ENCODE measurements at places on chromosomes 1 and 21.

GRCh38 chr1:181386340-181386739 is 97.0 kb upstream of the CACNA1E start:
- H3K27ac ChIP-seq, result no peak overlapping the region
- H3K27me3 ChIP-seq, result peaks cover 5% of the 10 kb centered on the region
- no peak overlapping the region for H3K4me3 ChIP-seq

DNA sequence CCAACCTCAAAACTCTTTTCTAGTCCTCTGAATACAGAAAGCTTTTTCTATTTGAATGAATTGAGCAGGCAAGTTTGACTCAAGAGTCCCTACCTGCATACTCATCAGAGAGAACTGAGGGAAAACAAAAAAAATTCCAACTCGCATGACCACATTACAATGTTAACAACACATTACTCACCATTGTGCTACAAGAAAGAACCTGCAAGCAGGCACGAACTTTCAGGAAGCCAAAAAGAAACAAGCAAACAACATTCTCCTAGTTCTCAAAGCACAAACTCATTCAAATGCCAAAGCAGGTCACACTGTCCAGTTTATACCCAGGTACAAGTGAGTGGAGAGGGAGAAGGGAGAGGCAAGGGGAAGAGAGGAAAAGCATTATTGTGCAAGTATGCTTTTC is 14.6 kb downstream of the OTUD7B start:
- no peak overlapping the region for H3K27ac ChIP-seq
- no peak for DNase-seq
- H3K36me3 ChIP-seq, result peaks cover 27% of the 10 kb centered on the region
- no peak overlapping the region for H3K4me3 ChIP-seq

DNA sequence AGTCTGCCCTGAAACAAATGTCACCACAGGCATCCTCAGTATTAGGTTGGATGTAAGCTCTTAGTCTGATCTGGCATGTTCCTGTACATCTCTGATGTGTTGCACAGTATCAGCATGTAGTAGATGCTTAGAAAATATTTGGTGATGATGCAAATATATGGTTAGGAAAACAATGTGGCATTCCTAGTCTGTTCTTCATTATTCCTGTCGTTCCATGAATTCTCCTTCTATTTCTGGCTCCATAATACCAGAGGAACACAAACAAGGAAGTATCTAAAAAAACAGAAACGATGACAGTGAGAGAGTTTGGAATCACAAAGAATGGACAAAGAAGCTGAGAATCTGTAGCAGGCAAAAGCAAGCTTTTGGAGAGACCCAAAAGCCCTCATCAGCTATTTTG is 236.6 kb downstream of the HHAT start:
- H3K4me3 ChIP-seq, result no peak overlapping the region
- H3K4me1 ChIP-seq, result no peaks in the 10 kb centered on the region
- no peak for DNase-seq
- H3K36me3 ChIP-seq, result no peaks in the 10 kb centered on the region

DNA sequence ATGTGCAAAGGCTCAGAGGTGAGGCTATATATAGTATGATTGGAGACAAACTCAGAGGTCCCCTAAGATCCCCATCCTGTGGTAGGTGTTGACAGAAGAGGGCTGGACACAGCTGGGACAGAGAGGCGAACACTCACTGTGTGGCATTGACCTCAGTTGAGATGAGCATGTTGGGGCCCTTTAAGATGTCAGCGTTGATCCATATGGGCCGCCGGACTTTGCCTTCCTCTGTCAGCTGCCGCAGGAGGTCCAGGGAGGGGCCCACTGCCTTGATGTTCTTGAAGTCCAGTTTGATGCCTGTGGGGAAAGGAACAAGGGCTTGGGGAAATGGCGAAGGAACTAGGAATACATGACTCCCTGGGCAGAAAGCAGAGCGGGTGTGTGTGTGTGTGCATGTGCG is 8.8 kb downstream of the FAM151A start:
- DNase-seq, result no peak
- no peaks in the 10 kb centered on the region for H3K4me1 ChIP-seq
- no peak overlapping the region for H3K27ac ChIP-seq
- peaks cover 5% of the 10 kb centered on the region for H3K27me3 ChIP-seq
- H3K4me3 ChIP-seq, result no peak overlapping the region
- H3K36me3 ChIP-seq, result no peaks in the 10 kb centered on the region

GRCh38 chr1:232308616-232309015 is 321.3 kb downstream of the SIPA1L2 start:
- no peaks in the 10 kb centered on the region for H3K27me3 ChIP-seq
- H3K4me3 ChIP-seq, result no peak overlapping the region
- H3K4me1 ChIP-seq, result no peaks in the 10 kb centered on the region
- H3K36me3 ChIP-seq, result no peaks in the 10 kb centered on the region
- no peak for DNase-seq
- no peak overlapping the region for H3K27ac ChIP-seq

- peaks cover 3% of the 10 kb centered on the region for H3K36me3 ChIP-seq
- no peak for DNase-seq
- peaks cover 7% of the 10 kb centered on the region for H3K4me1 ChIP-seq
- no peak overlapping the region for H3K27ac ChIP-seq
- no peaks in the 10 kb centered on the region for H3K27me3 ChIP-seq
- no peak overlapping the region for H3K4me3 ChIP-seq
These were observed 69.6 kb downstream of the LHX4 start for GRCh38 chr1:180299479-180300221.

- no peak for DNase-seq
- no peaks in the 10 kb centered on the region for H3K36me3 ChIP-seq
- no peaks in the 10 kb centered on the region for H3K4me1 ChIP-seq
- no peak overlapping the region for H3K4me3 ChIP-seq
- no peak overlapping the region for H3K27ac ChIP-seq
These were observed 268.1 kb downstream of the DNM3 start for GRCh38 chr1:172109359-172109758.

GRCh38 chr1:193338194-193338593 is 151.8 kb upstream of the B3GALT2 start:
- H3K27me3 ChIP-seq, result no peaks in the 10 kb centered on the region
- H3K36me3 ChIP-seq, result peaks cover 5% of the 10 kb centered on the region
- H3K27ac ChIP-seq, result no peak overlapping the region
- peaks cover 6% of the 10 kb centered on the region for H3K4me1 ChIP-seq
- no peak overlapping the region for H3K4me3 ChIP-seq
- no peak for DNase-seq

DNA sequence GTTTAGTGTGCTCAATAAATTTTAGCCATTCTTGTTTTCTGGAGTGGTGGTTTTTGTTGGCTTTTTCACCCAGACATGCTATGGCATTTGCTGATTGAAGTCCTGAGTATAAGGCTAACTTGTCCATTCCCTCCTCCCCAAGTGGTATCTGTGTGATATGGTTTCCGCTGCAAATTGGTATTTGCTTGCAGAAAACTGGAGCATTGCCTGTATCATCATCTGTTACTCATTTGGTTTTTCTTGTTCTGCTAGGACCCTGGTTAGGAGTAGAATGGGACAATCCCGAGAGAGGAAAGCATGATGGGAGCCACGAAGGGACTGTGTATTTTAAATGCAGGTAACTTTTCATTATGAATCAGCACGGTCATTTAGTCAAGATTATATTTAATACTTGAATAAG is 34.0 kb downstream of the TBCE start:
- H3K27ac ChIP-seq, result no peak overlapping the region
- H3K4me3 ChIP-seq, result no peak overlapping the region
- DNase-seq, result no peak
- H3K4me1 ChIP-seq, result no peaks in the 10 kb centered on the region

DNA sequence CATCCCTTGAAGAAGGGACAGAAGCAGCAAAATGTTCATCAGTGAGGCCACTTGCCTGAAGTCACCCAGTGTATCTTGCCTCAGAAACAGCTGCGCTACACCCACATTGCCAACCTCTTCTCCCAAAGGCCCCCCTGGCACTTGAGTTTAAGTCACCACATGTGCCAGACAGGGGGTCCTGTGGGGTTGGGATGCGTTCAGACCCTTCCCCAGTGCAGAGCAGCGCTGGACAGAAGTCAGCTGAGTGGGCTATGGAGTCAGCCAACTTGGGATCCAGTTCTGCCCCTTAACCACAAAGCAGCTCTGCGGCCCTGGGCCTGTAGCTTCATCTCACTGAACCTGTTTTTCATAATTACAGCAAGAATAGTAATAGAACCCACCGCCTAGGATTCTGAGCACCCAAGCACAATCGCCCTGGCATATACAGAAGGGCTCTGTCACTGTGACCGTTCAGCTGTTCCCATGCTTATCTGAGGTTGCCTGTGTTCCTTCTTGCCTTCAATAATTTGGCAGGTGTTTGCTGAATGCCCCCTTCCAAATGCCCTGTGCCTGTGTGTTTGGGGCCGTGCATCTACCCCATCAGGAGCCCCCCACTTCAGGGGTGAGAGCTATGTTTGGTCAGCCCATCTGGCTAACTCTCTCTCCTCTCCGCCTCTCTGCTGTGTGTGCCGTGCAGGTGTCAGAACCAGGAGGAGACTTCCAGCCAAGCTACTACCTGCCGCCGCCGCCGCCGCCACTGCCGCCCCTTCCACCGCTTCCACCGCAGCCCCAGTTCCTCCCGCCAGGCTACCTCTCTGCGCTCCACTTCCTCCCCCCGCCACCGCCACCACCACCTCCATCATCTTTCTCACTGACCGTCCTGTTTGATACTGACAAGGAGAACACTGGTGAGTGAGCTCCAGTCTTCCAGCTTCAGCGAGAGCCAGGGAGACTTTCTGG is 5.0 kb downstream of the DMRTB1 start:
- no peak for DNase-seq
- no peaks in the 10 kb centered on the region for H3K27me3 ChIP-seq
- no peak overlapping the region for H3K4me3 ChIP-seq
- no peak overlapping the region for H3K27ac ChIP-seq

DNA sequence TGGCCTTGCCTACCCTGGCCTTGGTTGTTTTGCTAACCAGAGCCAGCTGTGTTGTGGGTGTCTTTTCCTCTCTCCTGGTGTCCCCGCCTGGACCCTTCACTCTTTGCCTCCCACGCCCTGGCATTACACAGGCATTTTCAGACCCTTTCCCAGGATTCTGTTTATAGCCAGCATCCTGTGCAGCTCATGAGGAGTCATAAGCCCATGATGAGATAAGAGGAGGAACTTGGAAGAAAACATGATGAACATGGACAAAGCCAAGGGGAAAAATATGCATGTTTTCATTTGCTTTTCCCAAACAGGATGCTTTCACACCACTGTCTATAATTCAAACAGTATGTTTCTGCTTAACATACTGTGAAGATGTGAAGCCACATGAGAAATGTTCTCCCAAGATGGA is 18.7 kb upstream of the WARS2 start:
- no peaks in the 10 kb centered on the region for H3K4me1 ChIP-seq
- H3K4me3 ChIP-seq, result no peak overlapping the region
- peaks cover 57% of the 10 kb centered on the region for H3K36me3 ChIP-seq
- H3K27me3 ChIP-seq, result no peaks in the 10 kb centered on the region

GRCh38 chr1:27648602-27649305 is 13.8 kb upstream of the FGR start:
- H3K4me3 ChIP-seq, result no peak overlapping the region
- no peaks in the 10 kb centered on the region for H3K36me3 ChIP-seq
- H3K27ac ChIP-seq, result no peak overlapping the region
- no peaks in the 10 kb centered on the region for H3K27me3 ChIP-seq
- H3K4me1 ChIP-seq, result peaks cover 14% of the 10 kb centered on the region

DNA sequence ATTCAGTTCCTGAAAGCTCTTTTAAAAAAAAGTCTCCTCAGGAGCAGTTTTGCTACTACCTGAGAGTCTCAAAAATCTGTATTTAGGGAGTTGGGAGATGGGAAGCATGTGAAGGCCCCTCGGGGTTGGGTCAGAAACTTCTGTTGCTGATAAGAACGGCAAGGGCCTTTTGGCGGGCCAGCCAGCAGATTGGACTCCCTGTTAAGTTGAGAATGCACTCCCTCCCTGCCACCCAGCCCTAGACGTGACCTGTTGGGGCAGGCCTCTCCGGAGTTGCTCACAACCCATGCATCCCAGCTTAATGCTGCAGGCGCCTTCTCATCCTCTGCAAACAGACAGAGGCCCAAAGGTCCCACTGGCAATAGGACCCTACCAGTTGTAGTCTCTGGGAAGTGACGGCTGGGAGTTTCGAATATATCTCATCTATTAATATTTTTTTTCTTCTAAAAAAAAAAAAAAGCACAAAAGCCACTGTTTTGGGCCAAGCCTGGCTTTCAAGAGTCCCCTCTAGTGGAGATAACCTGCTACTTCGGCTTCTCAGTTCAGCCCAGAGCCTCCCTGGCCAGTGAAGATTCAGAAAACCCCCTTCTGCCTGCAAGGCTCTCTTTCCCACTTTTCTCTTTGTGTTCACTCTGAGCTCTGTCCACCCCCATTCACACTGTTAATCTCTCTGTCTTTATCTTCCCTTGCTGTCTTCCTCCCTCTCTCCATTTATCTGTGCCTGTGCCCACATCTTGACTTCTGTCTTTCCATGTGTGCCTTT is 5.3 kb downstream of the PLXNA2 start:
- no peaks in the 10 kb centered on the region for H3K36me3 ChIP-seq
- peaks cover 67% of the 10 kb centered on the region for H3K27me3 ChIP-seq
- H3K4me3 ChIP-seq, result no peak overlapping the region
- peaks cover 8% of the 10 kb centered on the region for H3K4me1 ChIP-seq
- H3K27ac ChIP-seq, result no peak overlapping the region

- H3K4me1 ChIP-seq, result peaks cover 6% of the 10 kb centered on the region
- H3K27ac ChIP-seq, result no peak overlapping the region
- H3K4me3 ChIP-seq, result no peak overlapping the region
- no peak for DNase-seq
These were observed 14.4 kb downstream of the ARMH1 start for GRCh38 chr1:44688760-44689446.

DNA sequence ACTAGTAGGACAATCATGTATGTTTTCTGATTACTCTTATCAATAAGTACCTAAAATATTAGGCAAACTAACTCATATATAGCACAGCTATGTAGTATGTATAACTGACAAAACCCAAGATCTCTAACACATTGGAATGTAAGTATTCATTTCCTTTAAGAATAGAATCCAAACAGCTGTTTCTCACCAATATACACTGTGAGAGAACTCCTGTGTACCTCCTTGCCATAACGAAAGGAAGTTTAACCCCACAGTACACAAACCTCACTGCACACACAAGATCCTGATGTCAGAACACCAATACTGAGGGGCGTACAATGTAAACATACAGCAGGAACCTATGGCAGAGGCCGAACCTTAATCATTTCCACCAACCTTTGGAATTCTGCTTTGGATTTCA is 113.0 kb downstream of the SMYD3 start:
- no peak overlapping the region for H3K4me3 ChIP-seq
- no peaks in the 10 kb centered on the region for H3K27me3 ChIP-seq
- peaks cover 7% of the 10 kb centered on the region for H3K36me3 ChIP-seq
- H3K27ac ChIP-seq, result no peak overlapping the region
- DNase-seq, result no peak
- no peaks in the 10 kb centered on the region for H3K4me1 ChIP-seq

- no peaks in the 10 kb centered on the region for H3K27me3 ChIP-seq
- H3K27ac ChIP-seq, result no peak overlapping the region
- DNase-seq, result no peak
- H3K4me1 ChIP-seq, result no peaks in the 10 kb centered on the region
These were observed 40.5 kb upstream of the SYT2 start for GRCh38 chr1:202750761-202751160.

- H3K27me3 ChIP-seq, result peaks cover 5% of the 10 kb centered on the region
- no peaks in the 10 kb centered on the region for H3K36me3 ChIP-seq
- H3K4me1 ChIP-seq, result no peaks in the 10 kb centered on the region
- no peak for DNase-seq
- no peak overlapping the region for H3K27ac ChIP-seq
These were observed 482.2 kb downstream of the CAMTA1 start for GRCh38 chr1:7267493-7267892.

All from activated CD4-positive, alpha-beta memory T cell treated with anti-CD3 and anti-CD28 coated beads, Interleukin-2, amount 10 ng/mL, durations not matched to agents 7 days and 5 days (primary cell).